DMS 273 treated with DMSO at 0.1 percent for 48 hours (cell line): ENCODE measurements at places on chromosomes 11 and 22.

GRCh38 chr11:61712314-61712713, 32.1 kb downstream of the DAGLA start:
- DNase-seq, result peak; percentile 30

DNA sequence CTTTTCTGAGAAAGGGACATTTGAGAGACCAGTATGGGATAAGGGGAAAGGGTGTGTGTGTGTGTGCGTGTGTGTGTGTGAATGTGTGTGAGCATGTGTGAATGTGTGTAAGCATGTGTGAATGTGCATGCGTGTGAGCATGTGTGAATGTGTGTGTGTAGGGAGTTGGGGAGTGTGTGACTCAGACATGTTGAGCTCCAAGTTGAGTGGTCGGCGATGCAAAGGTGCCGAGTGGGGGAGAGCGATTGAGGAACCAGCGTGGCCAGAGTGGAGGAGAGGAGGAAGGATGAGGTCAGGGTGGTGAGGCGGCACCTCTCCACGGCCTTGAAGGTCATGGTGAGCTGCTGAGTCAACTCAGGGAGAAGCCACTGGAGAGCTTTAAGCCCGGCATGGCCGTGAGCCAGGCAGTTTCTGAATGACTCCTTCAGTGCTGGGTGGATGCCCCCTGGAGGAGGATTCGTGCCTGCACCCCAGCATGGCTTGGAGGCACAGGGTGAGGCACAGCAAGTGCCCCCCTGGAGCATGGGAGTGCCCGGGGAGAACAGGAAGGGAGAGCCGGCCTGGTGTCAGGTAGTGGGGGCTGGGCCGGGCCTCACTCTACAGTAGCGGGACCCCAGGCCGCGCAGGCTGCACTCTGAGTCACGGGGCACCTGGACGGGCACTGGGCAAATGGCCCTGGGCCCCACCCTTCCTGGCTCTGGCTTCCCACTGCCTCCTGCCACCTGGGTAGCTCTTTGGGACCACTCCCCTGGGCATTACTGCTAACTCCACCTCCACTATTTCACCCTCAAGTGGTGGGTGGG, 8.2 kb upstream of the CCDC88B start:
- DNase-seq, result no peak

- DNase-seq, result no peak
Observed at GRCh38 chr11:72069787-72070251, 10.5 kb downstream of the NUMA1 start.

DNA sequence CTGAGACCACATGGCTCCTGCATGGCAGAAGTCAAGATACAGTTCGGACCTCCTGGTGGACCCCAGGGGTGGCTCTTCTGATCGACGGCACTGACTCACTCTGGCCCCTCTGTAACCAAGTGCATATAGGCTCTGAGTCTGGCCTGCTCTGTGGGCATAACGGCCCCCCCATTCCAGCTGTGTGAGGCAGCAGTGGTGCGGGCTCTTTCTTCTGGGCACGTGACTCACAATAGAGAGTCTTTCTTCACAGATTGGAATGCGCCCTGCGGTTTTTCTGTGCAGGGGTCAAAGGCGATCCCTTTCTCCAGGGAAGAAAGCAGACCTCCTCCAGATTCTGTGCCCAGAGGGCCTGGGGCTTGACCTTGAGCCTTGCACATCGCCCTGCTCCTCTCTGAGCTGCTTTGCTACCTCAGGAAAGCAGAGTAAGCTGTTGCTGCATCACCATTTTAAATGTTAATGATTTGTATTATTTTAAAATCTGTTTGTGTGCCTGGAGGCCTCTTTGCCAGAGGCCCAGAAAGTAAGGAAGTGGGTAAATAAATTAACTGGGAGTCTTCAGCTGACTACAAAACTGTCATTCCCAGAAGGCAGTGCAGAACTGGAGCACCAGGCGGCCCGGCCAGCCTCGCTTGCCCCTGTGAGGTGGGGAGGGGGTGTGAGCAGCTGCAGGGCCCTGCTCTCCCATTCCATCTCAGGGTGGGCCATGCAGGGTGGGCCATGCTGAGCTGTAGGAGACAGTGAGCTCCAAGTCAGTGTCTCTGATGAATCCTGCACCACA, 199.0 kb downstream of the GRIK4 start:
- DNase-seq, result no peak

GRCh38 chr11:1199751-1200610, 22.9 kb upstream of the MUC5B start:
- no peak for DNase-seq

- DNase-seq, result no peak
Observed at GRCh38 chr11:43376594-43376993, 17.9 kb downstream of the TTC17 start.

- DNase-seq, result no peak
Observed at GRCh38 chr11:79045800-79046304, 395.0 kb downstream of the TENM4 start.

GRCh38 chr11:15236559-15236958, 121.8 kb downstream of the INSC start:
- no peak for DNase-seq

DNA sequence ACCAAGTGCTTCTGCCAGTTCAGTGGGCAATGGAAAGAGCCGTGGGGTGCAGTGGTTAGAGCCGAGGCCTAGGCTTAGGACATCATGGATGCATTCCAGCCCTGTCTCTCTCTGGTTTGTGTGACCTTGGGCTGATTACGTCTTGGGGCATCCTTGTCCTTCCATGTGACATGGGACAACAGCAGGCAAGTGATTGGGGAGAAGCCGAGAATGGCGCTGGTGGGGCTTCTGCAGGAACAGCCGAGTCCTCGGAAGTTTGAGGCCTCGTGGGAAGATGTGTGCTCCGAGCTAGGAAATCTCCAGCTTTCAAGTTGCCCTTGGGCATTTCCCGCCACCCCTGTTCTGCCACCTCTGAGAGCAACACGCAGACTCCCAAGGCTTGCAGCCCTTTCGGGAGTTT, 16.6 kb downstream of the TSPAN18 start:
- no peak for DNase-seq

DNA sequence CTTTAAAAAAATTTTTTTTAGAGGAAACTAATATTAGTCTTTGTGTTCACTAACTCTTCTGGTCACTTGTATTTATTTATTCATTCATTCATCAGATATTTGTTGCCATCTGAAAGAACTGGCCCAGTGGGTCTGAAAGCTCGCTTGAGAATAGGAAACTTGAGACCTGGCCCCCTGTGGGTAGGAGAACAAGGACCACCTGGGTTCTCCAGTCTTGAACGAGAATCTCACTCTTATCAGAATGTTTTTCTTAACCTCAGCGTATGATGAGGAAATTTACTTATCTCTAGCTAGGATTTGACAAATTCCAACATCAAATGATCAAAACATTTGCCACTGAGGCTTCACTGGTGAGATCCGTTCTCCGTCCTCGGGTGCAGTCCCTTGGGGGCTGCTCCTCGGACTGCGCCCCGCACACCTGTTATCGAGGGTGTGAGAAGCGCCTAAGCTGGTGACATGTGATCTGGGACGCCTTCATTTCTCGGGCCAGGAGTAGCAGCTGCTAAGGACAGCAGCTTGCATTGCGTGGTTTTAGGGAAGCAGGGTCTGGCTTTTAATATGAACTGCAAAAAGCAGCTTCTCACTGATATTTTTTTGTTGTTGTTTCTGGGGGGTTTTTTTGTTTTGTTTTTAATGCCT, 6.3 kb downstream of the C22orf31 start:
- no peak for DNase-seq

- DNase-seq, result no peak
Observed at GRCh38 chr11:47631473-47631872, 10.9 kb downstream of the MTCH2 start.

- DNase-seq, result peak; percentile 56
Observed at GRCh38 chr11:128290106-128290840, 297.1 kb downstream of the ETS1 start.

DNA sequence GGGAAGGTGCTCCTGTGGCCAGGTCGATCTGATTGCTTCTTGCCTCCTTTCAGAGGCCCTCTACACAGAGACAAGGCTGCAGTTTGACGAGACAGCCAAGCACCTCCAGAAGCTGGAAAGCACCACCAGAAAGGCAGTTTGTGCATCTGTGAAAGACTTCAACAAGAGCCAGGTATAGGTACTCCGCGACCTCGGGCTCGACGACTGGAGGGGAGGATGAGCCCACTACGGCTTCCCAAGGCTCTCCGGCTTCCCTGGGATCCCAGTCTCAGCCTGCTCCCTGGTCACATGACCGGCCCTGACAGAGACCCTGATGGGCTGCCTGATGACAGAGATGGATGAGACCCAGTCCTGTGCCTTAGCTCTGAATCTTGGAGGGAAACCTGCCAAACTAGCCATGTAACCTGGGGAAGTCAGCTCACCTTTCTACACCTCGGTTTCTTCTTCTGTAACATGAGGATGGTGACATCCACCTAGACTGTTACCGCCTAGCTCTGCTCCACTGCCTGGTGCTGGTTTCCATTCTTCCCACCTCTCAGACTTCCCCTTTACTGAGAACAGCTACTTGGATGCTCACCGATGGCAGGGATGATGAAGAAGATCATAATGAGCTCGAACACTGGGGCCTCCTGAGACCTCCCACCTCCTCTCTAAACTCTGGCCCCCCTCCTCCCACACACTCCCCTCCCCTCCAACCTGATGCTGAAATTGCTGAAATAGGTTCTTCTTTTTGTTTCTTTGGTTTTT, 8.9 kb downstream of the RIBC2 start:
- DNase-seq, result no peak

GRCh38 chr11:31509429-31510345, at the start of the genes ELP4 and IMMP1L:
ELP4 (plus strand) TSS chr11:31509767; CDS start chr11:31509785, 18 bp downstream.
IMMP1L (minus strand) TSS chr11:31509622; CDS start chr11:31463276, 46,346 bp downstream.
- DNase-seq, result peak; percentile 91

- no peak for DNase-seq
Observed at GRCh38 chr22:25086902-25087282, 112.8 kb upstream of the CRYBB3 start.

DNA sequence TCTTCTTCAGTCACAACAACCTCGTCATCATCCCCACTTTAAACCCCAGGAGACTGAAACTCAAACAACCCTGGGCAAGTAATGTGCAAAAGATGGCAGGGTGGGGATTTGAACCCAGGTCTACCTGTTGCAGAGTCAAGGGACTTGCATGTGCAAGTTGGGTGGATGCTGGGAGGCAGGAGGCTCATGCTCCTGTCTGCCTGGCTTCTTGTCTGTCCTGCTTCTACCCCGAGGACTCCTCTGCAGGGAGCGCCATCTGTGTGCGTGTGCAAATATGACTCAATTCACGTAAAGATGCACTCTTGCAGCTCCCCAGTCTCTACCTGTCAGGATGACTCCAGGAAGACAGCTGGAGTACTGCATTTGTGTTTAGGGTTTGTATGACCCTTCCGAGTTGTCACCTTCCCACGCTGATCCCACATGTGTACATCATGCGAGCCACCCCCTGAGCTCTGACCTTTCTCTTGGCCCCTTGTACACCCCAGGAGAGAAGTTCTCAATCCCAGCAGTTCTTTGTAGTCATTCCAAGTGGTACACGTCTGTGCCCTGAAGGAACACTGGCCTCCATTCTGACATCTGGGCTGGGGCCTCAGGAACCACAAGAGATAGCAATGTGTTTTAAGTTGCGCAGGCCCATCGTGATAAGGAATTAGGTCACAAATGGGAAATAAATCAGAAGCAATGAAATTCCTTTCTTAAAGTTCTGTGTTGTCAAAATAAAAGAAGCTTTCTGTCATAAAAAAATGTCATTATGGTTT, 95.7 kb downstream of the CWC15 start:
- no peak for DNase-seq

DNA sequence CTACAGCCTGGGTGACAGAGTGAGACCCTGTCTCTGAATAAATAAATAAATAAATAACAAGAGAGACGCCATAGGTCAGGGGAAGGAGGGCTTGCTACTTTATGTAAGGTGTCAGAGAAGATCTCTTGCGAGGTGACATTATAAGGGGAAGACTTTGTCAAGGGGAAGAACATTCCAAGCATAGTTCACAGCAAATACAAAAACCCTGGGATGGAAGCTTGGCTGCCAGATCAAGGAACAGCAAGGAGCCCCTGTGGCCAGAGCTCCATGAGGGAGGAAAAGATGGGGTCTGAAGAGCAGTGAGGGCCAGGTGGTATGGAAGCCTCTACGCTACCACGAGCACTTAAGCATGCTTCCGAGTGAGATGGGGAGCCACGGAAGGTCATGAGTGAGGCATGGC, 62.3 kb downstream of the AHNAK start:
- DNase-seq, result no peak

GRCh38 chr11:85725510-85726258, 39.7 kb upstream of the CCDC89 start:
- DNase-seq, result no peak

GRCh38 chr11:72548463-72548862, 114.1 kb upstream of the CLPB start:
- no peak for DNase-seq

- DNase-seq, result no peak
Observed at GRCh38 chr11:97742717-97743116, 1278.0 kb upstream of the CNTN5 start.

DNA sequence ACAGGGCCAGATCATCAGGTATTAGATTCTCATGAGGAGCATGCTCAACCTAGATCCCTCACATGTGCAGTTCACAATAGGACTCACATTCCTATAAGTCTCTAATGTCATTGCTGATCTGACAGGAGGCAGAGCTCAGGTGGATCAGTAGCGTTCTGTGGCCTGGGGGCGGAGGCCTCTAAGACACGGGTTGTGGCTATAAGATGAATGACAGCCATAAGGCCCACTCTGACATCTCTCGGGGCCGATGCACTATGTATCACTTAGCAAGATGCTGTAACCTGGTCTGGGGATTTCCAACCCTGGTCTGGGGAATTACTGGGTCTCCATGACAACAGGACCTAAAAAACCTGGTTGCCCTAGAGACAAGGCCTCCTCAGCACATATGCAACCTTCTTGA, 932.7 kb downstream of the TBC1D22A start:
- DNase-seq, result no peak

- DNase-seq, result no peak
Observed at GRCh38 chr11:120688163-120688562, 176.6 kb downstream of the GRIK4 start.

DNA sequence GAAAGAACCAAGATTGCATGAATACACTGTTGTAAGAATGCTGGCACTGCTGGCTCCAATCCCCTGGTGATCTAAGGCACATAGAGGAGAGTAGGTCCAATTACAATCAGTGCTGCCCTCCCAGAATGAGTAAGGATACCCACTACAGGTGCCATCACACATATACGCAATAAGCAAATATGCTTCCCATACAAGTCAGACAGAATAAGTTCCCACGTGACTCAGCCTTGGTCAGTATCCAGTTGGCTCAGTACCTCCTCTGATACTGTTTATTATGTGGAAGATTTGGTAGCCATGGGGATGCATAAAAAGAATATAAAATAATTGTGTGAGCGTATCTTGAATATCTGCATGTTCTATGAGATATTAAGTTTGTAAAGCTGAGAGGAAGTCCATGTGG, 8.9 kb upstream of the OR2D3 start:
- no peak for DNase-seq

GRCh38 chr11:48161951-48162884, 54.4 kb upstream of the OR4B1 start:
- DNase-seq, result no peak
